Activated naive CD4-positive, alpha-beta T cell treated with anti-CD3 and anti-CD28 coated beads for 36 hours (primary cell): ENCODE measurements at places on chromosomes 16 and 17.

DNA sequence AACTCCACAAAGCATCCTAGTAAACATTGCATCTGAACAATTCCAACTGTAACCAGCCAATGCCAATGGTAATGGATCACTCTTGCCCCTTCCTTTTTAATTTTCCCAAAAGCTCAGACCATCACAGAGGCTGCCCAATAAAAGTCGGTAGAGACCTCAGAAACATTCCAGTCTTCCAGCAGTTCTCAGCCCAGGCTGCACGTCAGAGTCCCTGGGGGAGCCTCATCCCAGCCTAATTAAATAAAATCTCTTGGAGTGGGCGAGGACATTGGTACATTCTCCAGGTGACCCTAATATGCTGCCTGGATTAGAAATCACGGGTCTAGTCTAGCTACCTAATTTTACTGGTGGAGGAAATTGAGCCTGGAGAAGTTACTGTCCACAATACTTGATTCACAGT lies 117.1 kb upstream of the MYOCD start:
- no peaks in the 10 kb centered on the region for H3K27me3 ChIP-seq
- H3K4me1 ChIP-seq, result no peaks in the 10 kb centered on the region
- no peaks in the 10 kb centered on the region for H3K36me3 ChIP-seq
- no peak overlapping the region for H3K4me3 ChIP-seq
- DNase-seq, result no peak

GRCh38 chr17:17033466-17033865 lies 8.8 kb upstream of the MPRIP start:
- no peak overlapping the region for H3K27ac ChIP-seq
- no peaks in the 10 kb centered on the region for H3K36me3 ChIP-seq
- no peak overlapping the region for H3K4me3 ChIP-seq
- H3K27me3 ChIP-seq, result no peaks in the 10 kb centered on the region
- H3K4me1 ChIP-seq, result no peaks in the 10 kb centered on the region
- DNase-seq, result no peak

- H3K4me1 ChIP-seq, result no peaks in the 10 kb centered on the region
- H3K27me3 ChIP-seq, result peaks cover 8% of the 10 kb centered on the region
- no peak overlapping the region for H3K27ac ChIP-seq
- DNase-seq, result no peak
Measured at GRCh38 chr16:3922241-3922640, 41.7 kb upstream of the CREBBP start.

DNA sequence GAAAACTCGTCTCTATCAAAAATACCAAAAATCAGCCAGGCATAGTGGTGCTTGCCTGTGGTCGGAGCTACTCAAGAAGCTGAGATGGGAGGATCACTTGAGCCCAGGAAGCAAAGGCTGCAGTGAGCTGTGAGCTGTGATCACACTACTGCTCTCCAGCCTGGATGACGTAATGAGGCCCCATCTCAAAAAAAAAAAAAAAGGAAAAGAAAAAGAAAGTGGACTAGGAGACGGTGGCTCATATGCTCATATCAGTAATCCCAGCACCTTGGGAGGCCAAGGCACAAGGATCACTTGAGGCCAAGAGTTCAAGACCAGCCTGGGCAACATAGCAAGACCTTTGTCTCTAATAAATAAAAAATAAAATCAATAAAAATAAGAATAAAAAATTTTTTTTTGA lies 8.8 kb upstream of the SUMO2 start:
- no peaks in the 10 kb centered on the region for H3K36me3 ChIP-seq
- no peak overlapping the region for H3K27ac ChIP-seq
- no peak overlapping the region for H3K4me3 ChIP-seq
- no peaks in the 10 kb centered on the region for H3K27me3 ChIP-seq

- H3K4me3 ChIP-seq, result no peak overlapping the region
- DNase-seq, result no peak
- no peaks in the 10 kb centered on the region for H3K27me3 ChIP-seq
Measured at GRCh38 chr17:12588531-12588930, 77.2 kb upstream of the MYOCD start.

DNA sequence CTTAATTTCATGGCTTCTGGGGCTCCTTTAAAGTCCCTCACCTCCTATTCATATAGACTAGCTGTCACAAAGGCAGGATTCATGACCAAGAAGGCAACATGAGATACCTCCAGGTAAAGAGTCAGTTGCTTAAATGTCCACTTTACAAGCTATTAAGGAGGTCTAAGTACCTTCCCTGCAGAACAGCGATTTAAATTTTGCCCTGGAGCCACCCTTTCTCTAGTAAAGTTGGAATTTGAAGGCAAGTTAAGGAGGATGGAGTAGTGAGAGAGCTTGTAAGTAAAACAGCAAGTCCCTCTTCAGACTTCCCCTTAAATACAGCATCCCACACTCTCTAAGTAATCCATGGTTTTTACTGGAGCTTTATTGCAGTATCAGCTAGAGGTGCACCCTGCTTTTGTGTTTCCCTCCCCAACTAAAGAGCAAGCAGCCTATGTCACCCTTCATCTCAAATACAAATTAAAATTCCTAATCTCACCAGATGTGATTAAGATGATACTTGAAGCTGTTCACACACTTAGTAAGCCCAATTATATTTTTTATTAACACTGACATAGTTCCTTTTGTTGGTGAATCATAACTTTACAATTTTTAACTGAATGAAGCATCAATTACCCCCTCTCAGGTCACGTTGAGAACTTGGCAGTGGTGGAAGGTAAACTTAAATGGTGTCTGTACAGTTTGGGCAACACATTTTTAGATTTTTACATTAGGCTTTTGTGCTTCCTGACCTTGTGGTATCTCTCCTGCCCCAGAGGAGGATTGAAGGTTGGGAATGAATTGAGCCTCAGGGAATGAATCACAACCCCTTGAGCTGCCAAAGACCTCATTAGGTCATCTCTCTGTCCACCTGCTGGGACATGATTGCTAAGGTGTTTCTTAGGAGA lies 108.9 kb downstream of the TANGO6 start:
- DNase-seq, result no peak
- H3K4me1 ChIP-seq, result no peaks in the 10 kb centered on the region
- H3K27ac ChIP-seq, result no peak overlapping the region
- no peak overlapping the region for H3K4me3 ChIP-seq
- peaks cover 12% of the 10 kb centered on the region for H3K36me3 ChIP-seq

DNA sequence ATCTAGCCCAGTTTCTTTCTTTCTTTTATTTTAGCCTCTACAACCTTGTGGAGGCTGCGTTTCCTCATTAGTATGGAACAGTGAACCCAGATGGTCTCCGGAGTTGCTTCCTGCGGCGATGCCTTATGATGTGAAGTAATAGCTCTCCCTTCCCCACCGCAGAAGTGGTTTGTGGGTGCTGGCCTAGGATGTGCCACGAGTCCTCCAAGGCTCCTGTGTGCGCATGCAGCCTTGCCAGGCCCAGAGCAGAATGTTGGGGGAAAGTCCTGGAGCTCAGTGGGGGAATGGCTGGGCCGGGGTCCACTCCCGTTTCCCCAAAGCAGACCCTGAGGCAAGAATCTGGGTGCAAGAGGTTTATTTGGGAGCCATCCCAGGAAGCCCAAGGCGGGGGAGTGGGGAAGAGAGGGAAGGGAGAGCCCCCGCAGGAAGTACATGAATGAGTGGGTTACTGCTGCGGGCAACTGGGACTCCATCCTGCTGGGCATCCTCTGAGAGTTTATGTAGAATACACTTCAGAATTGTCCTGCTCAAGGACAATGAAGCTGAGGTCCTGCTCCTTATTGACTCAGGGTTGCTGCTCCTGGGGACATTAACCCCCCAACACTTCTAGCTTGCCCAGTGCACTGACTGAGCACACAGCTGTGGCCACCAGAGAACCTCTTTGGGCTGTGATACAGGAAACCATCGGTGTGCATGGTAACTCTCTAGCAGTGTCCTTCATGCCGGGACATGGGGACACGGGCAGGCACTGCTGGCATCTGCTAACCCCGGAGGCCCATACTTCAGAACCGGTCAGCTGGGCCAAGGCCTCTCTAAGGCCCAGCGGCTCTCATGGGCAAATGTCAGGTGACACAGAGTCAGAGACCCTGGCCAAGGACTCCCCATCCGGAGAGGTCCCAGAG lies 3.7 kb upstream of the HCRT start:
- no peak overlapping the region for H3K4me3 ChIP-seq
- peaks cover 24% of the 10 kb centered on the region for H3K4me1 ChIP-seq
- H3K36me3 ChIP-seq, result peaks cover 2% of the 10 kb centered on the region
- DNase-seq, result no peak

DNA sequence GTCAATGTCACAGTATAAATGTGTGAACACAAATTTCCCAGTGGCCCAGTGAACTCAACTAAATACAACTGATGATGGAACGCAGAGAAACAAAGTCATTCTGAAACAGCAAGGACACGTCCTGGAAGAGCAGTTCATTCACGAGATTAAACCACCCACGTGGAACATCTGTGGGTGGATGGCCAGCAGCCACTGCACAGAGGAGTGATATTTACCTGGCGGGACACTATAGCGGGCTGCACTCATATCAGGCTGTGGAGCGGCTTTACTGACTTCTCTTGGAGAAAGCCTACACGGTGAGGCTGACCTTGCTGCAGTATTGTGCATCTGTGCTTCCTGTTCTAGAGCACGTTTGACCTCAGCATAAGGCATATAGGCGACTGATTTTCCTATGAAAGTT lies 87.3 kb downstream of the TTC19 start:
- peaks cover 18% of the 10 kb centered on the region for H3K4me1 ChIP-seq
- DNase-seq, result no peak
- H3K4me3 ChIP-seq, result no peak overlapping the region
- no peak overlapping the region for H3K27ac ChIP-seq

DNA sequence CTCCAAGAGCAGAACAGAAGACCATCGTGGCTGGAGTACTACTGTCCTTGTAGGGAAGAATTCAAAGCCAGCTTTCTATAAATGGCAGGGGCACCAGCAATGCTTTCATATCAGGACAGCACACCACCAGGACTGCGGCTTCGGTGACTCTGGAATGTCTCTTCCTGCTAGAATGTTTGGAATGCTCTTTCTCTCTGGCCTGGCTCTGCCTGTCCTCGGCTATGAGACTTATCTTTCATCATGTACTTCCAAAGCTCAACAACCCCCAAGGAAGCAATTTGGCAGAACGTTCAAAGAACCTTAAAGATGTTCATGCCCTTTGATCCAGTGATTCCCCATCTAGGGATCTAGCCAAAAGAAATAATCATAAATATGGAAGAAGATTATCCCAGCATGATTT lies 52.7 kb upstream of the NOG start:
- H3K4me1 ChIP-seq, result no peaks in the 10 kb centered on the region
- no peak overlapping the region for H3K4me3 ChIP-seq
- DNase-seq, result no peak
- H3K27me3 ChIP-seq, result peaks cover 8% of the 10 kb centered on the region

DNA sequence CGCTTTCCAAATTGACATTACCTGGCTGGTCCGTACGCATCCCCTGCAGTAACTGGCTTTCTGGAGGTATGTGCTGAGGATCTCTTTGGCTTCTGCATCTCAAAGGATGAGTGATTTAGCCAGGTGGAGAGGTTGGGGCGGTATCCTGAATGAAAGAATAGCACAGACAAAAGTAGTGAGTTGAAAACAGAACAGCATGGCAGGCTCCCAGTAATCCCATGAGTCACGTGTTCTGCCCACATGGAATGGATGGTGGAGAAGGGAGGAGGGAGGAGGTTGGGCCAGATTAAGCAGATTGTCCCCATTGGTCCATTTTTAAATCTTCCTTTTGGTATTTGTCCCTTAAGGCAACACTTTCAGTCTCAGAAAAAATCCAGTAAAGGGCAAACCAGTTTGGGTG lies 176.0 kb downstream of the WWOX start:
- H3K27ac ChIP-seq, result no peak overlapping the region
- peaks cover 8% of the 10 kb centered on the region for H3K36me3 ChIP-seq
- H3K27me3 ChIP-seq, result no peaks in the 10 kb centered on the region
- H3K4me1 ChIP-seq, result no peaks in the 10 kb centered on the region
- DNase-seq, result no peak

DNA sequence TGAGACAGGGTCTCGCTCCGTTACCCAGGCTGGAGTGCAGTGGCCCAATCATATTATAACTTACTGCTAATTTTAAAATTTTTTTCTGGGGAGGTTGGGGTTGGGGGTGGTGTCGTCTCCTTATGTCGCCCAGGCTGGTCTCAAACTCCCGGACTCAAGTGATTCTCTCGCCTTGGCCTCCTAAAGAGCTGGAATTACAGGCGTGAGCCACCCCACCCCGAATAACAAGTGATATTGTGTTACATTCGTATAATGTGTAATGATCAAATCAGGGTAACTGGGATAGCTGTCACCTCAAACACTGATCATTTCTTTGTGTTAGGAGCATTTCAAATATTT lies 16.2 kb upstream of the KPNA2 start:
- peak overlapping the region; percentile 77 for H3K4me3 ChIP-seq
- H3K36me3 ChIP-seq, result peaks cover 3% of the 10 kb centered on the region
- DNase-seq, result no peak
- H3K27ac ChIP-seq, result peak overlapping the region; percentile 94
- peaks cover 2% of the 10 kb centered on the region for H3K27me3 ChIP-seq

DNA sequence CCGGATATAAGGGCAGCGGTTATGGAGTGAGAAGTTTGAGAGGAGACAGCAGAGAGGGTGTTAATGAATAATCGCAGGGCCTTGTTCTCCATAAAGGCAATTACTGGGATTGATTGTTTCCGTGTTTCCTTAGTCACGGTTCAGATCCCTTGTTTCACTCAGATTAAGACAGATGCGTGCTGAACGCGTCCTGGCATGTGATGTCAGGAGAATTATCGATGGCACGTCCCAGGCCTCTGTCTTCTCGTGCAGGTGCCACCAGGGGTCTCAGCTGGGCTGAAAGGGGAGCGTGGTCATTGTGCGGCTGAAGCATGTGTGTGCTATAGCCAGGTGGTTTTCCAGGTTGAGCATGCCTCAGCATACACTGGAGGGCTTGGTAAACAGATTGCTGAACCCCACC lies 142.4 kb upstream of the NOL11 start:
- no peak overlapping the region for H3K27ac ChIP-seq
- DNase-seq, result no peak
- H3K4me3 ChIP-seq, result no peak overlapping the region
- peaks cover 12% of the 10 kb centered on the region for H3K4me1 ChIP-seq
- no peaks in the 10 kb centered on the region for H3K27me3 ChIP-seq

DNA sequence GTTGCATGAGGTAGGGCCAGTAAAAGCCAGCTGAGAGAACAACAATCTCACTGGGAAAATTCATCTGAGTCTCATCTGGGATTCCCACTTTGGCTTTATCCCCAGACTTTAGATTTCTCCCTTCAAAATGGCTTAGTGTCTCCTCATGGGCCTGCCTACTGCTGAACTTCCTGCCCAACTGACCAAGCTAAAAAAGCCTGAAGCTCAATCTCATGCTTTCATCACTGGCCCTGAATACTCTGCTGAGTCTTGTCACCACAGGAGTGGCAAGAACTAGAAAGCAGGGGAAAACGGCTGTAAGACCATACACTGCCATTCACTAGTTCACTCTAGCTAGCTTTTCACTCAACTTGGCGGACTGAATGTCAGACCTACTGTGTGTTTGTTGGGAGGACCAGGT lies 96.4 kb upstream of the NOG start:
- H3K36me3 ChIP-seq, result no peaks in the 10 kb centered on the region
- H3K4me3 ChIP-seq, result no peak overlapping the region
- no peaks in the 10 kb centered on the region for H3K4me1 ChIP-seq
- H3K27ac ChIP-seq, result no peak overlapping the region
- no peak for DNase-seq
